ENCODE measurements at places on chromosomes 2 and 18.

DNA sequence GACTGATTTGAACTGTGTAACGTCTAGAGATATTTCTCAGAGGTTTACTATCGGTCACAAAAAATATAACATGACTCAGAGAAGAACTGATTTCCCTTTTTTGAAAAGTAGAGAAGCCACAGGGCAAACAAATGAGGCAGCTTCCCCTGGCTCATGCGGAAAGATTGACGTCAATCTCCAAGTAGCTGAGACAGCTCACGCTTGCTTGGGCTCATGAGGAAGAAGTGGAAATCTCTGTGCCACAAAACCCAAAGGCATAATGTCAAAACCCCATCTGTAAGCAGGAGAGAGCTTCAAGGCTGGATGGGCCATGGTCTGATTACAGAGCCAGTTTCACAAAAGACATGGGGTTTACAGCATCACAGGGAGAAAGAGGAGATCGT lies 188.1 kb downstream of the ARL4C start:
- no peak for DNase-seq

- no peak for DNase-seq
These were observed 695 bp upstream of the BIRC6 start for GRCh38 chr2:32355976-32356680.

DNA sequence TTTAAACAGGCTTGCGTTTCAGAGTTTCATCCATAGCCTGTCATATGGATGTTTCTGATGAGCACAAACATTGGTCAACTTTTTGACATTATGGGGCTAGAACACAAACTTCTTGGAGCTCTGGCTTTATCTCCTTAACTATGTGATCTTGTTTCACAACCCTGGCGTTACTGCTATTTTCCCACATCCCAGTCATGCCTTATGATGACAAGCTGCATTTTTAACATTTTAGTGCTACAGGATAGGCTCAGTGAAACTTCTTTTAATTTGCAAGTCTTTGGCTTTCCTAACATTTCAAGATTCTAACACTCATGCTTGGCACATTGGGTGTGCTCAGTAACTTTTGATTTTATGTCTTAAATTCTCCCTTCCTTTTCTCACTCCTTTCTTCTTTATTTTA lies 21.0 kb upstream of the PDE1A start:
- no peak for DNase-seq

GRCh38 chr18:10231220-10231619 lies 223.2 kb upstream of the APCDD1 start:
- no peak for DNase-seq

DNA sequence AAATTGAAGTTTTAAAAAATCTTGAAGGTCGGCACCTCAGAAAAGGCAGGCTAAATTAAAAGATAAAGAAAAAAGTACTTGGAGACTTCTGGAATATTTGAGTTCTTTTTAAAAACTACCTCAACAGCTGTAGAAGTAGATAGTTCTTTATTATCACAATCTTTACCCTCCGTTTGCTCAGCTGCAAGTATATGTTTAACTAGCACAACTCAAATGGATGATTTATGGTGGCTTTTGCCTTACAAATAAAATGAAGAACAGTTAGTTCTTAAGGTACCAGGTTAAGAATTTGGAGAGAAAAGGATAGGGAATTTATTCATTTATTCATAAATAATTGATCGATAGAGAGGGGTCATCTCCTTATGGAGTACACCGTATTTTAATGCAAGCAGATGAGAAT lies 237.6 kb upstream of the FOSL2 start:
- DNase-seq = no peak

DNA sequence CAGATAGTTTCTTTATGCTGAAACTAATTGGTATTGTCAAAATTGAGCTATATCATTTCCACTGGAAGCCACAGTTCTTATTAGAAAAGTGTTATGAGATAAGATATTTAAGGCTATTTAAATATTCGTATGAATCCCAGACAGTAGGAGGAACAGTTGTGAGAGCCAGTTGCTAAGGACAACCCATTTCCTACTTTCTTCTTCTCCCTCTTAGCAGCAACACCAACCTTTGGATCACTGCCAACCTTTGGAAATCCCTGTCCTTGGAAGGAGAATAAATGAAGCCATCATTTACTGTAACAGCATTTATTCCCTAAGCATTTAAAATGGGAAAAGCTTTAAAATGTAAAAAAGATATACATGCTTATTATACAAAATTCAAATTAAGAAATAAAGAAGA lies 85.8 kb downstream of the PLCL1 start:
- DNase-seq = no peak

DNA sequence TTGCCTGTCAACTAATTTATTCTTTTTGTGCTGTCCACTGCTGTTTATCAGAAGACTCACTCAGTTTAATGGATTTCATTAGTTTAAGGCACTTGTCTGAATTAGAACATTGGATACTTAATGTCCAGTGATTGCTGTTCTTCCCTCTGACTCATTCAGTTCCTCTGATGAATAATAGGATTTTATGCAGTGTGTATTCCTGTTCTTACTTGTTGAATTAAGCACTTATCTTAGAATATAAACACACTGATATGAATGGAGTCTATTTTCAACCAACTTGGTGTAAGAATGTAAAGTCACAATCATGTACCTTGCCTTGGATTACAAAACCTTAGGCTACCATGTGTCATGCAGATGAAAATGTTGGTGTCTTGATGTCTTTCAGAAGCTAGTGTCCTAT lies 87.0 kb upstream of the PROKR1 start:
- no peak for DNase-seq

DNA sequence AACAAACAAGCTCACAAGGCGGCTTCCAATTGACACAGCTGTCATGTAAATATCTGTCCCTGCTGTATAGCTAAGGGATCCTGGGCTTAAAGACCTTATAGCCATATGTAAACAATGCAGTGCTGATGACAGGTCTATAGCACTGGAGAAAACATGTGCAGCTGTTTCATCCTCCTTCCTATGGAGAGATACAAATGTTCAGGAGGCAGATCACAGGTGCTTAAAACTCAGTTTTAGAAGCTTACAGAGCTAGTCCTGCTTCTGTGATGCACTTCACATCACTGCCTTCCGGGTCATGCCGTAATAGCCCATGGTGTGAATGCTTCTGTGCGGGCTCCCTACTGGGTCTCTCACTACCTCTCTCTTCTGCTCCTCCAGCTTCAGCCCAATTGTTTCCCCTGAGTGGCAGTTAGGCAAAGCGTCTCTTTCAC lies 262.4 kb upstream of the CHST9 start:
- DNase-seq = no peak

GRCh38 chr18:48468151-48468550 lies 59.0 kb upstream of the ZBTB7C start:
- no peak for DNase-seq

DNA sequence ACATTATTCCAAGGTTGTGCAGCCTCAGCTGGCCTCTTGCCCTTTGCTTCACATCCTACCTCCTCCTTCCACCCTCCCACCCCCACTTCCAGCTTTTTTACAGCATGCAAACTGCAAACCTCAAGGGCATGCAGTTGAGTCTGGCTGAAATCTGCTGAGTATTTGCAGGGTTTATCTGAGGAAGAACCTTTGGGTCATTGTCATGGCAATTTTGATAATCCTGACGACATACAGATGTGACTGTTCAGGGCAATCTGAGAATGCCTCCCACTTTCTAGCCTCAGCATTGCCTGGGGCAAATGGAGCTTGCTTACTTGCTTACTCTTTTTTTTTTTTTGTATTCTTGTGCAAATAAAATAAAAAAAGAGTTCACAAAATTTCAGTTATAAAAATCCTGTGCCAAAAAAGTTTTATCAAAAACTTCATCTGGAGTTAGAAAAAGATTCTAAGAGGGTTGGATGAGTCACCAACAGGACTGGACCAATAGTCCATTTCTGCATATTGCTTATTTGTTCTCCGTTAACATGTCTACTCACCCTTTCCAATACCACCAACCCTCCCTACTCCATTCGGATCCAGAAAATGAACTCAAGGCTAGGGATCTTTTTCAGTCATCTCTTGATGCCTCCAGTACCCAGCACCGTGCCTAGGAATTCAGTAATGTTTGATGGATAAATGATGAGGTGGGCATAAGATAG lies 23.6 kb upstream of the LHCGR start:
- DNase-seq = no peak

DNA sequence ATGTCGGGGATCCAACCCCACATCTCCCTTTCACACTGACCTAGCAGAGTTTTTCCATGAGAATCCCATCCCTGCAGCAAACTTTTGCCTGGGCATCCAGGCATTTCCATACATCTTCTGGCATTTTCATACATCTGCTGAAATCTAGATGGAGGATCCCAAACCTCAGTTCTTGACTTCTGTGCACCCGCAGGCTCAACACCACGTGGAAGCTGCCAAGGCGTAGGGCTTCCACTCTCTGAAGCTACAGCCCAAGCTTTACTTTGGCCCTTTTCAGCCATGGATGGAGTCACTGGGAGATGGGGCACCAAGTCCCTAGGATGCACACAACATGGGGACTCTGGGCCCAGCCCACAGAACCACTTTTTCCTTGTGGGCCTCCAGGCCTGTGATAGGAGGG lies 32.2 kb upstream of the TEX51 start:
- no peak for DNase-seq

- DNase-seq = no peak
These were observed 582.4 kb upstream of the RAB6C start for GRCh38 chr2:129396980-129397599.

DNA sequence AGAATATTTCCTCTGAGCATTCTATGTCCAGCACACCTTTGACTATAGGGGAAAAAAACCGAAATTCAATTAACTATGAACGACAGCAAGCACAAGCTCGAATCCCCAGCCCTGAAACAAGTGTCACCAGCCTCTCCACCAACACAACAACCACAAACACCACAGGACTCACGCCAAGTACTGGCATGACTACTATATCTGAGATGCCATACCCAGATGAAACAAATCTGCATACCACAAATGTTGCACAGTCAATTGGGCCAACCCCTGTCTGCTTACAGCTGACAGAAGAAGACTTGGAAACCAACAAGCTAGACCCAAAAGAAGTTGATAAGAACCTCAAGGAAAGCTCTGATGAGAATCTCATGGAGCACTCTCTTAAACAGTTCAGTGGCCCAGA lies 79.4 kb upstream of the FAM117B start:
- DNase-seq = no peak

- no peak for DNase-seq
These were observed 82.6 kb downstream of the MAPK4 start for GRCh38 chr18:50642439-50642838.

- no peak for DNase-seq
These were observed 290.4 kb upstream of the ZC3H15 start for GRCh38 chr2:186195696-186196095.

DNA sequence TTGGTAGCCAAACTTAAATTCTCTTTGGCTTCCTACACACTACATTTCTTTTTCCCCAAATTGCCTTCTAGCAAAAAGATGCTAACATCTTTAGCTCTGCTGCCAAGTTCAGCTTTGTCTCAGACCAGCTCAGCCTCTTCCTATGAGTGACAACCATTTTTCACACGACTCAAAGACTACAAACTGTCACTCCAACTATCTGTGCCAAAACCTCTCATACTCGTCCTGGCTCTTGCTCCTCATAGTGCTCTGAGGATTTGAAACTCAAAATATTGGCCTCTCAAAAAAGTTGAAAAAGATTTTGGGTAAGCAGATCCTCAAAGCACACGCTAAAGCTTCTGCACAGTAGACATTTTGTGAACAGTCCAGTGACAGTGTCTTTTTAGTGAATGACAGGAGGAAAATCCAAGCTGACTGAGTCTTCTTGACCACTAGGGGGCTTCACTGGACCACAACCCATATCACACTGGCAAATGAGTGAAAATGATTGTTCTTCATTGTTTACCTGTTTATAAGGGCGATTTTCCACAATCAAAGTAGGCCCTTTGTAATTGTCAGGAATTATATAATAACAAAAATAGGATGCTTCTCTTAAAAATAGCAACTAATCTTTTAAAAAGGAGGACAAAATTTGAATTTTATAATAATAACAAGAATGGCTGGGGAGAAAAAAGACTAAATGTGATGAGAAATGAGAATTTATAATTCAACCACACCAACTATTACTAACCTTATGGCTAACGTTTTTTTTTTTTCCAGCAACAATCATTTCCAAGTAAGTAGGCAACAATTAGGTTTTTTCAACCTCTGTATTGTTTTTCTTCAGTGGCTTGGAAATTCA lies 85.5 kb upstream of the PGAP1 start:
- DNase-seq = peak; percentile 8

DNA sequence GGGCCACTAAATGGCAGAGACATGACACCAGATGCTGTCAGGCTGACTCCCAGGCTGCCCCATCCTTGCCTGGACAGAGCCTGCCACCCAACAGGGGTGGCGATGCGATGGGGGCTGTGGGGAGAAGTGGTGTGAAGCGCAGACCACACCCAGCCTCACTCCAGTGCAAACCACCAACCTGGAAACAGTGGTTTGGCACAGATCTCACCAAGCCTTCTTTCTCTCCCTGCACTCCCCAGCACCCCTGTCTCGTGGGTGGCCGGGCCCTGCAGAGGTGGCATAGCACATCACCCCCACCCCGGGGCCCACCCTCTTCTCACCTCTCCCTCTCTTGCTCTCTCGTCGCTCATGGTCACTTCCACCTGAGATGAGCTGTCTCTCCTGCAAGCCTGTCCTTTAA lies 32.6 kb downstream of the CIB4 start:
- DNase-seq = no peak

GRCh38 chr2:56192664-56193305 lies 9.0 kb downstream of the CCDC85A start:
- no peak for DNase-seq

DNA sequence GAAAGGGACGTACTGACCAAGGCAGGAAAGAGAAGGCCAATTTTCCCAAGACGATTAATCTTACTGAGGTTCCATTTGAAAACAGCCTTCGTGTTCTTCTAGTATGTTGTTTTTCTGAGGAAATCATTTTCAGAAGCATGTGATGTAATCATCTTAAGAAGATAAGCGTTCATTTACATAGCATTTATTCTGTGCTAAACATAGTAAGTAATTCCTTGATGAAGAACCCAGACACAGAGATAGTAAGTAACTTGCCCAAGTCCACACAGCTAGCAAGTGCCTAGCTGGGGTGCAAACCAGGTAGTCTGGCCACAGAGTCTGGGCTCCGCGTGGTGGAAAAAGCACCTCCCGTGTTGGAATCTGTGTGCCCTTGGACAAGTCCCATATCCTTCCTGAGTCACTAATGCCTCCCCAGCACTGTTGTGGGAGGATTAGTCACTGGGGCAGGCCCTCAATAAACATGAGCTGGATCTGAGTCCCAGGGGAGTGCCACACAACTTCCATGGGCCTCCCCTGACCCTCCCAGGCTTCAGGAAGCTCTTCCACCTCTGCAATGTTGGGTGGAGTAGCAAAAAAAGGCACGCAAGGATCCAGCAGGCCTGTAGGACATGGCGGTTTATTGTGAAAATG lies 26.9 kb upstream of the ASAP2 start:
- DNase-seq = no peak

GRCh38 chr18:58694720-58695468 lies 23.6 kb downstream of the MALT1 start:
- DNase-seq = no peak

- no peak for DNase-seq
These were observed 39.2 kb downstream of the EIF5B start for GRCh38 chr2:99376254-99376864.

DNA sequence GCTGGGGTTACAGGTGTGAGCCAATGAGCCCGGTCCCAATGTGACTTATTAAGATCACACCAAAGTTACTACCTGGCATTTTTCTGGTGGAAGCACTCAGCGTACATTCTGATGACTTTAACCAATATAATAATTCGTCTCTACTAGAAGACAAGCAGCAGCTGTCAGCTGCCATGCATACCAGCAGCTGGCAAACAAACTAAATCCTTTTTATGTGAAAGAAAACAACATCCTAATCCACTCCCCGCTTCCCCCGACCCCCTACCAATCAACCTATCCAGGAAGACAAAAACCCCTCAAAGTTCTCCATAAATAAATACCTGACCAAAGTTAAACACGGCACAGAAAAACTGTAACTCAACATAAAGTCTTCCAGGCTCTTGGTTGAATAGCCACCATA lies 42.1 kb downstream of the GPR155 start:
- DNase-seq = no peak
